ENCODE measurements at places on chromosomes 16 and 17.

- peak; percentile 89 for DNase-seq
Measured at GRCh38 chr16:67884684-67885083, at the start of gene NRN1L. Gene NRN1L (plus strand): TSS chr16:67884885. CDS start chr16:67884904, 19 bp downstream.

- no peak for DNase-seq
Measured at GRCh38 chr17:74642995-74643394, 19.5 kb upstream of the CD300E start.

GRCh38 chr16:23836078-23836403 is 258 bp downstream of the PRKCB start:
- no peak for DNase-seq

GRCh38 chr17:81991684-81992305 is 14.4 kb downstream of the ASPSCR1 start:
- DNase-seq: peak; percentile 67

DNA sequence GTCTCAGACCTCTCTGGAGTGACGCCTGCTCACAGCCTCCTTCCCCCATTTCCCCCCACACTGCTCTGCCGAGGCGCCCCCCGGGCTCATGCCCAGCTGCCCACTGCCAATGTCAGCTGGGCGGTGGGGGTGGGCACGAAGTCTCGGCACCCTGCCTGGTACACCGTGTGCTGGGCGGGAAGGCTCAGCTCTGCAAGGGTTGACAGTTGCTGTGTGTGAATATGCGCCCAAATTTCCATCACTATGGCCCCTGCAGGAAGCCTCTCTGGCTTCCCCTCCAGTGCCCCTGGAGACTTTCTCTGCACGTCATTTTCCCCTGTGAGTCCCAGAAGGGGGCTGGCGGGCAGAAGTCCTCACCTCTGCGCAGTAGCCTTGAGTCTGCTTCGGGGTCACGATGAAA is 11.6 kb upstream of the CAMKK1 start:
- no peak for DNase-seq

- DNase-seq: no peak
Measured at GRCh38 chr17:56708220-56708558, 114.7 kb downstream of the NOG start.

GRCh38 chr17:77840513-77841165 is 117.9 kb upstream of the TNRC6C start:
- DNase-seq: no peak
